ENCODE measurements at places on chromosomes 16 and 17.

GRCh38 chr16:28011971-28012445 is 51.5 kb downstream of the GSG1L start:
- DNase-seq: no peak

- no peak for DNase-seq
Measured at GRCh38 chr16:10338426-10338825, 47.4 kb upstream of the ATF7IP2 start.

DNA sequence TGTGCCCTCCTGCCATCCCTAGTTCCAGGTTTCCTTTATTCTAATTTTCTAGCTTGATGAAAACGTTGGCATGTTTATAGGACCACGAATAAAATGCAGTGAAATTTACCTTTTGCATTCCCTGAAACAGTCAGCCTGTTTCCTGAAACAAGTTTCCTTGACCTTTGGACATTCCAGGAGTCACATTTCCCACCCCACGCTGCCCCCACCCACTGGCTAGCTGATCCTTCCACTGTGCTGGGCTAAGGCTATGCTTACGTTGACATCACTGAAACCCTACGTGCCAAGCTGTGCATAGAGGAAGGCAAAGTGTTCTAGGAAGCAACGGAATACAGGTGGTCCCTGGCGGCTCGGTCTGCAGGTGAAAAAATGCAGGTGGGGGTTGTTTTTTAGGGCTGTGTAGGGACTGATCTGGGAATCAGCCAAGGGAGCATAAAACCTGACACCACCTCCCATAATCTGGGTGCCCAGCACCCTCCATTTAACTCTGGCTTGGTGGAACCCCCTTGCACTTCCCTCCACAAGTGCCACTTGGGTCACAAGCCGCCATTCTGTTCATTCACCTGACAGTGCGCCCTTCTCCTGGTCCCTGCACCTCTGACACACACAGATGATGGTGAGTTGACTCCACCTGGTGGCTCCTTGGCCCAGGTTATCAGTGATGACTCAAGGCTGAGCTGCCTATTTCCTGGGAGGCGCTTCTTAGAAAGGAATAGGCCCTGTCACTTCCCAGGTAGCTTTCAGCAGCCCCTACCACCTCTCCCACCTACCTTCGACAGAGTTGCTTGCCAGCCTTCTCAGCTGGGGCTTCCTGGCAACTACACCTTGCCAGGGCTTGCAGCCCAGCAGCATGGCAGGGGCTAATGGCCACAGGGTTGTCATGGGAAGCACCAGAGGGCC is 83.7 kb downstream of the N4BP1 start:
- DNase-seq: no peak

DNA sequence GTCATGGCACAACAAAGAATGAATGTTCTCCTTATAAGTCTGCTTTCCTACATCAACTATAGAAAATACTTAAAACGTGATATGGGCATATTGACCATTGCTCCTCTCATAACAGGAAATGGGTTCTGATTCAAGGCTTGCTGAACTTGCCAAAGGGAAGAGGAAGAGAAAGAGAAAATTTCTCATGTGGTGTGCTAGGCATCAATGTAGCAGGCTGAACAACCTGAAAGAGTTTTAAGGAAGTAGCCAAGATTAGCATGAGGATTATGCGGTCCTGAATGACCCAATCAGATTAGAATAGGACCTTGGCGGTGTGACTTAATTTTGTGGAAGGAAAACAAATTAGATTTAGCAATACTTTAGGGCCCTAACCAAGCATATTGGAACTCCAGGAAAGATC is 617.7 kb upstream of the CDH11 start:
- no peak for DNase-seq

DNA sequence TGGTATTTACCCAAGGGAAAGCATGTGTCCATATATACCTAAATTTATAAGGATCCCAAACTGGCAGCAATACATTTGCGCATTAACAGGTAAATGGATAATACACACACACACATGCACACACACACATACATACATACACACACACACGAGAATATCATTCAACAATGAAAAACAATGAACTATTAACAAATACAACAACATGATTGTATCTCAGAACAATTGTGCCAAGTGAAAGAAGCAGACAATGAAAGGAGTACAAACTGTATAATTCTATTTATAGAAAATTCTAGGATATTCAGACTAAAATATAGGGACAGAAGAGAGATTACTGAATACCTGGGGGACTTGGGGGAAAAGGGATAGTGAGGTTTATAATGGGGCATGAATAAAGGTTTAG is 323.0 kb downstream of the KCNJ2 start:
- DNase-seq: no peak

GRCh38 chr16:82070656-82071369 is 35.8 kb downstream of the HSD17B2 start:
- DNase-seq: peak; percentile 9

- no peak for DNase-seq
Measured at GRCh38 chr16:84421938-84422220, 53.5 kb downstream of the ATP2C2 start.

DNA sequence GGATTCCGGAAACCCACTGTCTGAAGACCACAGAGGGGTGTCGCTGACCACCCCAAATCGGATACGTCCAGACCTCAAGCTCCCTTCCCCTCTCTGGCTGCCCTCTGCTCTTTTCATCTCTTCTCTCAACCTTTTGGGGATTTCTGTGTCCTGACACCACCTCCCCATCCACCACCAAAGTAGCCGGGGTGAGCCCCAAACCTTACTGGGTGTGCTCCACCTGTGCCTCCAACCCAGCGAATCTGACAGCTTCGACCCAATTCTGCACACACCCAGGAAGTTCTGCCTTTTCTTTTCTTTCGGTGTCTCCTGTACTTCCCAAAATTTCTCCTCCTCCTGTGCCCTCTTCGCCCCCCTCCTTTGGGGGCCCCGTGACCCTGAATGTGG is 534 bp downstream of the KCTD11 start:
- no peak for DNase-seq

DNA sequence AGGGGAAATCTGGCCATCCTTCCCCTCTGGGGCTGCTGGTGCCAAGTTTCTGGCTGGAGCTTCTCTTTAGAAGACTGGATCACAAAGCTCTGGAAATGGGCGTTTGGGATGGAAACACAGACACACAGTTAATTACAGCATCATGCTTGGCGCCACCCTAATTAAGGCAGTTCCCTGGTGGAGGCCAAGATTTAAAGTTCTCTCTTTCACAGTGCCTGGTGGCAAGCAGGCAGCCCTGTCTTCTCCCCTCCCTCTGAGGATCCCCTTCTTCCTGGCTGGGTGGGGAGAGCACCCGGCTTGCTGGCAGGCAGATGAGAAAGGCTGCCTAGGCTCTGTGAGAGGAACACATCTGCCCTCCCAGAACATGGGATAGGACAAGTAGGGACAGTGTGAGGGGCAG is 59.0 kb upstream of the NKD1 start:
- no peak for DNase-seq

DNA sequence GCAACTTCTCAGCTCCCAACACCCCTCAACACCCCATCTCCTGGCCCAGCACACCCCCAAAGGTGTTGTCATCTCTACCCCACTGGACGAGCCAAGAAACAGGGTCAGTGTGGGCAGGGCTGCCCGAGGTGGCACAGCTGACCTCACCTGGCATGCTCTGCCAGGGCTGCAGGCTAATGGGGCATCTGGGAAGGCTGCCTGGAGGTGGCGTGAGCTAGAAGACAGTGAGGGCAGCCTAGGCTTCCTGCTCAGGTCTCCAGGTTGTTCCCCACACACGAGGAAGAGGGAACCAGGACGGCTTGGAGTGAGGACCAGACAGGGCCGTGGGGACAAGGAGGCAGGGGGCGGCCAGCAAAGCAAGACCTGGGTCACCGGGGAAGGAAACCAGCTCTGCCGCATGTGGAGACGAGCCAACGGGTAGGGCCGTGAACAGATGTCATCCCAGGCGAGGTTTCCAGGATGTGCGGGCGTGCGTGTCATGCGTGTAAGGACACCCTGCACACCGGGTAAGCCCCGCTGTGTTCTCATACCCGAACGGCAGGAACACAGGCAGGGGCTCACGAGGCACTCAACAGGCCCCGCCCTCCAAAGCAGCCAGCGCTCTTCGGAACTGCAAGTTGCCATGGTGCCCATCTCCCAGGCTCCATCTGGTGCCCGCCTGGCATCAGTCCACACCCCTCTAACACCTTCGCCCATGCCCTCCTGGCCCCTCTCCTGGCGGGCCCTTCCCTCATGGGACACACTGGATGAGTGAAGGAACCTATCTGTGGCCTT is 29.6 kb upstream of the PVALEF start:
- no peak for DNase-seq

DNA sequence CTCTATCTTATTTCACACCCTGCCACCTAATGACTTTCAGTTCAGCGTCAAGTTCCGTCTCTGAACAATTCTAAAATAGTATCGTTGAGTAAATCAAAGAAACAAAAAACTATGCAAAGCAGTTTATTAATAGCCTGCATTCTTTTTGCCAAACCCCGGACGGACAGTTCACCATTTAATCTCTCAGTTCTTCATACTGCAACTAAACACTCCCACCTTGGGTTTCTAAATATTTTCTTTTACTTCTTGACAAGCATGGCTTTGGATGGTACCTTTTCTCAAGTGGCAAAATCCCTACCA is 1.2 kb downstream of the MYH11 start:
- DNase-seq: no peak

DNA sequence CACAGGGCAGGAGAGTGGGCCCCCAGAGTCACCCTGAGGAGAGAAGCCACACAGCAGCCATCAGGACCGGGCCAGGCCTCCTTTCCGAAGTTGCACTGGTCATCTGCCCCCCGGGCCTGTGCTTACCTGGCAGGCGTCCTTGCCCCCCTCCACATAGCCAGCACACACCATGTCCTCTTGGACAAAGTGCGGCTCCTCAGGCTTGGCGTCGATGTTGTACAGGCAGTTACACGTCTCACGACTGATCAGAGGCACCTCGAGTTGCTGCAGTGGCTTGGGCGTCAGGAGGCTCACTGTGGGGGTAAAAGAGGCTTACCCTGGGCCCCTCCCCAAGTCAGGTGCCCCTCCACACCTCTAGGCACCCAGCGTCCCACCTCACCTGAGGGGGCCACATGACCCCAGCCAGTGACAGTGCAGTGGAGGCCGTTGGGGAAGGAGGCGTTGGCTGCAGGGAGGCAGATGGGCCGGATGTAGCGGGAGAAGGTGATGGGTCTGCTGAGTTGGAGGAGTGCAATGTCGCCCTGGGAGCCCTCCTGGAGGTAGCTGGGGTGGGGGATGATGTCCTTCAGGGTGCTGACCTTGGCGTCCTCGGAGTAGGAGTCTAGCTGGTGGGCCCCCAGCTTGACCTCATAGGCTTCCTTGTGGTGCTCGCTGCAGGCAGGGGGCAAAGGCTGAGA is 3.1 kb downstream of the PRSS8 start:
- DNase-seq: no peak

DNA sequence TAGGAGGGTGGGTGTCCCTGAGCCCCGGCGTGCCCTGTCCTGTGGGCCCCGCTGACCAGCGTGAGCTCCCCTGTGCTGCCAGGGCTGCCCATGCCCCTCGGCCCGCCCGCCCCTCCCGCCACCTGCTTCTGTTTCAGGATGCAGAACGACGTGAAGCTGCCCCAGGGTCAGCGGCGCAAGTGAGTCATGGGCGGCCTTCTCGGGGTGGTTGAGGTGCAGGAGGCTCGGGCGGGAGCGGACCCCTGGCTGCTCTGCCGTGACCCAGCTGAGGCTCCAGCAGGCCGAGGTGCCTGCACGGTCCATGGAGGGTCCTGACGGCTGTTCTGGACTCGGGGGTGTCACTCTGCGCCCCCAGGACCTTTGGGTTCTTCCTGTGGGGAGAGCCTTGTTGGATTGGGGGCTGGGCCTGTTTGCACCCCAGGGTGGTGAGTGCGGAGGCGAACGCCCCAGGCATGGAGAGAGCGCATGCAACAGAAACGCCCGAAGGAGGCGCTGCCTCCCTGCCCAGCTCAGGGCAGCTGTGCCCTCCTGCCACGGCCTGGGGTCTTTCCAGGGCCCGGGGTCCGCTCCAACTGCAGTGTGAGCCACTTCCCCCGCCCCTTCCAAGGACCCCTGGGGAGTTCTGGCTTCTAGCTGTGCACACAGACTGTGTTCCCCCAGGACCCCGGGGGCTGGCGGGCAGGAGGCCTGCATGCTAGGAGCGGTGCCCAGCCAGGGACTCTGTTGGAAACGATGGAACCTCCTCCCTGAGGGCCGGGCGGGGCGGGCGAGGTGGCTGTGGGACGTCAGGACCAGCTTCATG is 4.0 kb downstream of the SLC25A10 start:
- DNase-seq: no peak

DNA sequence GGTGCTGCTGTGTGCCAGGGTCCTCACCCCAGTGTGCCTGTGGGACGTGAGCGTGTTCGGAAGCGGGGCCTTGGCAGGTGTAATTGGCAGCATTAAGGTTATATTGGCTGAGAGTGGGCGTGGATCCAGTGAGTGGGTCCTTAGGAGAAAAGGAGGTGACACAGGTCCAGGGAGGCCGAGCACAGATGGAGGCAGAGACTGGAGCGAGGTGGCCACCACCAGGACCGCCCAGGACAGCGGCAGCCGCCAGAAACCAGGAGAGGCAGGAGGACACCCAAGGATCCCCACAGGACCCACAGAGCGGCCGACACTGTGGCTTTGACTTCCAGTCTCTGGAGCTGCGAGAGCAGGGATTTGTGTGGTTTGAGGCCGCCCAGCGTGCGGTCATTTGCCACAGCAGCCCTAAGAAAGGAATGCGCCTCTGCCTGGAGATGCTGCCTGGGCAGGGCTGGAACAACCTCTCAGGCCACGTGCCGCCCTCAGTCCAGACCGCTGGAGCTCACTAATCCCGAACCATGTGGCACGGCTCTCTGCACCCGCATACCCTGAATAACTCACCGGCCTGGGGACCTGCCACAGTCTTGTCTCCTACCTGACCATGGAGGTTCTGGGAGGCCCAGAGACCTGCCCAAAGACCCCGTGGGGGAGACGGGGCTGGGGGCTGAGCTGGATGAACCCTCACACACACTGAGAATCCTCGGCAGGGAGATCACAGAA is 45.4 kb downstream of the SOX8 start:
- no peak for DNase-seq

GRCh38 chr16:58187665-58188421 is 10.1 kb downstream of the CSNK2A2 start:
- no peak for DNase-seq
